Natural killer cell (primary cell): ENCODE measurements at places on chromosomes 13 and 19.

DNA sequence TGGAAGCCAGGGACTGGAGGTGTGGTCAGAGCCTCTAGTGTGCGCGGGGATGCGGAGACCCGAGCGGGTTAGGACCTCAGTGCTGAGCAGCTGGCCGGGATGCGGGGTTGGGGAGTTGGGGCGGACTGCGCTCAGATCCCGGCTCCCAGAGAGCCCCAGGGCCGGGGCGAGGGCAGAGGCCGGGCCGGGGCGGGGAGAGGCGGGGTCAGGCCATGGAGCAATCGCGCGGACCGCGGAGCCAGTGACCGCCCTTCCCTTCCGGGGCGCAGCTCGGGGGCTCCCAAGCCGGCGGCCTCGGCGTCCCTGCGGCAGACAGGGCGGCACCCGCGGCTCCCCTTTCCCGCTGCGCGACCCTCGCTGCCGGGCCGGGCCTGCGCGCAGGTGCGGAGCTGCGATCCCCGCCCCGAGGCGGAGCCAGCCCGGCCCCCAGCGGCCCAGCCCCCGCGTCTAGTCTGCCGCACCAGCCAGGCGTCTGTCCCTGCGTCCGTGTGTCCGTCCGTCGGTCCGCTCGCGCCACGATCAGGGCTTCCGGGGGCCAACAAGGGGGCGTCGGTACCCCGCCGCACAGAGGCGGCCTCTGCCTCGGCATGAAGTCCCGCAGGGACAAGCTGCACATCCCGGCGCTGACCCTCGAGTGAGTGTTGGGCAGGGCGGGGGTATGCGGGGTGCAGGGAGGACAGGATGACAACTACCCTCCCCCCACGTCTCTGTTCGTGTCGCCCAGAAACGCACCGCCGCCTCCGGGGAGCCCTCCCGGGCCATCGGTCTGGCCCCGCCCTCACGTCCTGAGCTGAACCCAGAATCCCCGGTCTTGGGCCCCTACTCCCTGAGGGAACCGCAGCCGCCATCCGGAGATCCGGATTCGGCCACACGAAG lies 12.4 kb downstream of the MAST3 start:
- DNase-seq = peak; percentile 50

GRCh38 chr13:45048890-45049407 lies 59.6 kb downstream of the GPALPP1 start:
- no peak for DNase-seq

GRCh38 chr13:46613409-46614049 lies 60.6 kb downstream of the LRCH1 start:
- no peak for DNase-seq

GRCh38 chr13:85204668-85205344 lies 594.4 kb downstream of the SLITRK6 start:
- DNase-seq = no peak

- DNase-seq = no peak
These were observed 77.9 kb upstream of the KL start for GRCh38 chr13:32938314-32938713.
